ENCODE measurements at places on chromosomes 3 and 15.
A peak's percentile ranks its signal among the peaks of the same experiment; 100 is the strongest.

DNA sequence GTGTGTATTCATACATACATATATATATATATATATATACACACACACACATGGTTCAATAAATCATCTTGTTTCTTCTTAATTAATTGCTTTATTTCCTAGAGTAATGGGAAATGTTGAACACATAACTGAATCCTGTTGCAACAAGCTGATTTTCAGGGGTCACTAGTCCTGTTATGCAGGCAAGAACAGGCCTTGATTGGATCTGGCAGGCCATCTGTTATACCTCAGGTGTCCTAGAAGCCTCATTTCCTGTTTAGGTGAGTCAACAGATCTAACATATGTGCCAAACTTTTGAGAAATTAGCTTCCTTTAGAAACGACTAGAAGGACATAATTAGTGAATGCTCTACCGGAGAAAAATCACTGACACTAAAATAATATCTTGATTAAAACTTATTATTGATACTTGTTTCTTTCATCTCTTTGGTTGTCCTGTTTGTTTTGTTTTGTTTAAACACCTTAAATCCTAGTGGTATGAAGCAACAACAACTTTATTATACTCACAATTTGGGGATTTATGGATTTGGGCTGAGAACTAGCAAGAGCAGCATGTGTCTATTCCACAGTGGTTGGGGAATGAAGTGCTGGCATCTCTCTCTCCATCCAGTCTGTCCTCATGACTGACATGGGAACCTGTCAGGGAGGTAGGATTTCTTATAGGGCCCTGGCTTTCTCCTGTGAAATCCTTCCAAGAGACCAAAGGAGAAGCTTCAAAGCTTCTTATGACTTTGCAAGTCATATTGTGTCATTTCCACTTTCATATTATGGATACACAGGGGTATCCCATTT lies 552.6 kb downstream of the NSUN3 start:
- no peak for DNase-seq

GRCh38 chr3:31485196-31485595 lies 47.5 kb upstream of the STT3B start:
- no peak for DNase-seq

DNA sequence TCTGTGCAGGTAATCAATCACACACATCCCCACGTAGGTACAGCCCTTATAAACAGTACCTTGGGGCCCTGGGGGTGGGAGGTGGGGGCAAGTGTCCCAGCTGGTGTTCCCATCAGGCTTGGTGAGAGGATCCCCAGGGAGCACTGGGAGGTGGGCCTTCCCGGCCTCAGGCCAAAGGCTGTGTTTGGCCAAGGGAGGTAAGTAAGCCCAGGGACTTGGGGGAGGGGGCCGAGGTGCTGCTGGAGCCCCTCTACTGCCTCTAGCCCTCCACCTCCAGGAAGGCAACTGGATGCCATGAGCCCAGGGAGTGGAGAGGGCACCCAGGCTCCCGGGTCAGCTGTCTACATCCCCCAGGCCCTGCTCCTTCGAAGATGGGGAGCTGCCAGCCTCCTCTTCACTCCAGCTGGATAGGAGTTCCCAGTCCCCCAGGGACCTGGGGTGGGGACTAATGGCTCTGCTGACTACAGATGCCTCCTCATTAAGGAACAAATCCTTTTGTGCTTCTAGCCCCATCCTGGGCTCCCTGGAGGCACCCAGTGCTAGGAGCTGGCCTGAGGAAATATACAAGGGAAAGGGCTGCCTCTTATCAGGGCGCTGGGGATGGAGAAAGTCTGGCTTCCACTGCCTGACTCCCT lies 33.1 kb downstream of the RNU5B-1 start:
- DNase-seq = no peak

- DNase-seq = no peak
Observed at GRCh38 chr15:92636908-92637481, 18.6 kb downstream of the FAM174B start.

DNA sequence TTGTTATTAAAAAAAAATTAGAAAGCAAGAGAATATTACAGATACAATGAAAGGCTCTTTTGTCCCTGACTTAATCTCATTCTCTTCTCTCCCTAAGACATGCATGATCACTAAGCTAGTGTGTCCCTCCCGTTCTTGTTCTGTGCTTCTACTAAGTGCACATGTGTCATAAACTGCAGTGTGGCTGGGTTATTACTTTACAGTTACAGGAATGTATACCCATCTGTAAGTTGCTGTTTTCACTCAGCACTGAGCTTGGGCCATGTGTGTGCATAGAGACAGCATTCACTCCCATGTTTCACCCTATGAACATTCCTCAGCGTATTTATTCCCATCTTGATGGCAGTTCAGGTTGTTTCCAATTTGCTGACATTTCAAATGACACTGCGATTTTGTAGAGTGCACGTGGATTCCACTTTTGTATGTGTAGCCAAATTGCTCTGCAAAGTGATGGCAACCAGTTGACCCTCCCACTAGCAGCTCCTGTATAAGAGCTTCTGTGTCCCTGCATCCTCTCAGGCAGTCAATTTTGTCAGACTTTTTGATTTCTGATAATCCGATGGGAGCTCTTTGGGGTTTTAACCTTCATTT lies 145.8 kb upstream of the UBE2E1 start:
- no peak for DNase-seq

DNA sequence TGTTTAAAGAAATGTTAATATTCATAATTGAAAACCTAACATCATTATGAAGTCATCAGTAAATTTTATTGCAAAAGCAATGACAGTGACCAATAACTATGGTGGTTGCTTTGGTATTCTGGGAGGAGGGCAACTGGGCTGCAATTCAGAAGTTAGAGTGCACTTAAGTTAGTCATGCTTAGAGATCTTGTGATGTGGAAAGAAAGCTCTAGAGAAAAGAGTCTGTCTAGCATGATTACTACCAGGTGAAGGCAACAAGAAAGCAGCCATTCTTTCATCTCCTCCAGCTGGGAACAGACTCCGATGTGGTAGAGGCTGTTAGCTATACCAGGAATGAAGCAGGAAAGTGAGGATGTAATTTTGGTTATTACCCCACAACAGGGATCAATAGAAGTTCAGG lies 625.6 kb downstream of the SI start:
- no peak for DNase-seq

DNA sequence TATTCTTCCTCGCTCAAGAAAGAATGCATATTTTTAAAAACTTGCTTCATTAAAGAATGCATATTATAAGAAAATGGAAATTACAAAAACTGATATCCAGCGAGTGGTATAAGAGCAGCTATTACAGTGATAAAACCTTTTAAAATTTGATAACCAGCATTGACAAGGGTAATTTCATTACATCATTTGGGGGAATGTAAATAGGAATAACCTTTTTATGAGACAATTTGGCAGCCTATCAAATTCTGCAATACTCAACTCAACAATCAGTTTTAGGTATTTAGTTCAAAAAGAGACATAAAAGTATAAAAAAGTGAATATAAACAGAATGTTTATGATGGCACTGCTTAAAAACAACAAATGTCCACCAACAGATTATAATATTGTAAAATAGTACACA lies 35.4 kb downstream of the MAP4 start:
- DNase-seq = no peak

GRCh38 chr3:127083778-127084397 lies 101.0 kb downstream of the PLXNA1 start:
- DNase-seq = no peak

DNA sequence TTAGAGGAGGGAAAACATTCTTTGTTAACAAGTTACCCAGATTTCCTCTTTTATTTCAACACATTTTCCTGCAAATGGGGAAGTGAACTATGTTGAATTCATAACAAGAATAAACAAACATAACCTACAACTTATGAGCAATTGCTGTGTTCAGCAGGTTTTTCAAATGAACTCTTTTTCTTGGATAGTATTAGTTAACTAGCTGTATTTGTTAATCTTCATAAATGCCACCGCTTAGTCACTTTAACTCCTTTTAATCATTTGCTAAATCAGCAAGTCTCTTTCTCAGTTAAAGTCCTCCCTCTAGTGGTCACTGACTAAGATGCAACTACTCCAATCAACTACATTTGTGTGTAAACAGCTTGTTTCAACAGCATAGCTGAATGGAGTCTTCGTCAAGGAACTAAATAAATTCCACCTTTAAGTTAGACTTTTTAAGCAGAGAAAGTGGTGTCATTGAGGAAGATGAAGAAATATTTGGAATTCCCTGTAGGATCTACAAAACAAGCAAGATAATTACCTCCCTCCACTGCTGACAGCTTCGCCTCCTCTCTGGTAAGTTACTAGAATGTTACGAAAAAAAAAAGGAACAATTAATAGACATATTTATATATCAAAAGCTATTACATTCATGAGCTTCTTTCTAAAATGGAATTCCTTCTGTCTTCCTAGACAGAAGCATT lies 1122.0 kb downstream of the ROBO1 start:
- no peak for DNase-seq

GRCh38 chr3:162041622-162042021 lies 545.0 kb downstream of the OTOL1 start:
- no peak for DNase-seq

GRCh38 chr3:112813723-112814171 lies 32.9 kb downstream of the CD200R1L start:
- no peak for DNase-seq

DNA sequence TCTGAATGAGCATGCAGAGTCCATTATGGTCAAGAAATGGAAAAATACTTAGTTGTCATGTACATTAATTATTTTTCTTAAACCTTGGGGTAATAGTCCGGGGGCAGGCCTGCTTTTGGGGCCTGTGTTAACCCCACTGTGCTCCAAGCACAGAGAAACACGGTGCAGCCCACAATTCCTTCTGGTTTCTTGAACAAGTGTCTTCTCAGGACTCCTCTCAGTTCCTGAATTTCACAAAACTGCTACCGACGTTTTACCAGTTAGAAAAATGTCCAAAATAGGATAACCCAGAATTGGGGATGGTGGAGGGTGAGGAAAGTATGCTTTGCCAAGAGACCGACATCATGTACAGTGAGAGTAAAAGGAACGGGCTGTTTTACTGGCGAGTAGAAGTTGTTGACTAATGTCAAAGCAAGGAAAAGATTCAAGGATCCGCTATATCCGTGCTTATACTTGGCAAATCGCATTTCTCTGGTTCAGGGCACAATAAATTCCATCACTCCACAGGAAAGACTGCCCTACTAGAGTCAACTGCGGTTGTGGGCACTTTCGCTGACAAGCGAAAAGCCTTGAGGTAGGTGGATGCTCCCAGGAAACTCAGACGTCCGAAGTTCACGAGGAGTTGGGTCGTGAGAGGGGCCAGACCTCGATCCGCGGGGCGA lies 495 bp upstream of the NXPE3 start:
- no peak for DNase-seq

DNA sequence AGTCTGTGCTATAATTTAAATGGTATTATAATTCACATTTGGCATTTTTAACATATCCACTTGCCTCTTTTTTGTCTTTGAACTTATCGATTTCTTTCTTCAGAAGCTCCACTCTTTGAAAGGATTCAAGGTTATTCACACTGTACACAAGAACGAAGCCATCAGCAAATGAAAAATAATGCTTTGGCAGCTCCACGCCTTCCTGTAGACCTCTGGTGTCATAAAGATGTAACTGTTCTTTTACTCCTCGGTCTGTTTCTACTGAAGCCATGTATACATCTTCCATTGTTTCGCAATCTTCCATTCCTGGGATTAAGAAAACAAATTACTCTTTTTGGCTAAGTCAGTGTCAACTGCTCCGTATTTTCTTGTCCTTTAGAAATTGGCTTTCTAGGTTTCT lies 16.0 kb downstream of the NKIRAS1 start:
- no peak for DNase-seq

- DNase-seq = no peak
Observed at GRCh38 chr15:85155857-85156256, 174.2 kb downstream of the PDE8A start.

GRCh38 chr3:72232777-72233176 lies 447.8 kb upstream of the PROK2 start:
- DNase-seq = no peak

DNA sequence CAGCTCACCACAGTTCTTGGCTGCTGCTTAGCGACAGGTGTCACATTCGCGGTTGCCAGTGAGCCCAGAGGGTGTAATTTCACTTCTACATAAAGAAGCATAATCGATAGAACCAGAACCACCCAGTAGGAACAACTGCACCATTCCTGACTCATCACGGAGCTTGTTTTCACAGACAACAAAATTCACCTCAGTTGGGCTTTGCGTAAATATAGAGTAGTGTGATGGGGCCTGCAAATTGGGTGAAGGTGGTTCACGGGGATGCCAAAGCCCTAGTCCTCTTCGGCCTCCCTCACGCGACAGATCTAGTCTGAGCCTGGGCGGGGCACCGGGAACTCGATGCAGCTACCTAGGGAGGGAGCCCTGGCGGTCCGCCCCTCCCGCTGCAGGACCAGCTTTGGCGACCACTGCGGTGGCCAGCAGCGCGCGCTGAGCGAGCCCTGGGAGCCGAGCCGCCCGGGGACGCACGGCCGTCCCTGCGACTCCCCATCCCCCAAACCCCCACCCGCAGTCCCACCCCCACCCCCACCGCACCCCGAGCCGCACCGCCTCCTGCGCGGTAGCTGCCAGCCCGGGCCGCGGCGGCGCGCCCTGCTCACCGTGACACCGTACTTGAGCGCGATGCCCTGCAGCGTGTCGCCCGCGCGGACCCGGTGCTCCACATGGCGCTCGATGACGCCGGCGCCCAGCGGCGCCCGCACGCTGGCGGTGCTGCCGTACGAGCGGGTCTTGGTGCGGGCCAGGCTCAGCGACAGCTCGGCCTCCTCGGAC lies 519 bp downstream of the LYSMD2 start:
- peak; percentile 58 for DNase-seq

DNA sequence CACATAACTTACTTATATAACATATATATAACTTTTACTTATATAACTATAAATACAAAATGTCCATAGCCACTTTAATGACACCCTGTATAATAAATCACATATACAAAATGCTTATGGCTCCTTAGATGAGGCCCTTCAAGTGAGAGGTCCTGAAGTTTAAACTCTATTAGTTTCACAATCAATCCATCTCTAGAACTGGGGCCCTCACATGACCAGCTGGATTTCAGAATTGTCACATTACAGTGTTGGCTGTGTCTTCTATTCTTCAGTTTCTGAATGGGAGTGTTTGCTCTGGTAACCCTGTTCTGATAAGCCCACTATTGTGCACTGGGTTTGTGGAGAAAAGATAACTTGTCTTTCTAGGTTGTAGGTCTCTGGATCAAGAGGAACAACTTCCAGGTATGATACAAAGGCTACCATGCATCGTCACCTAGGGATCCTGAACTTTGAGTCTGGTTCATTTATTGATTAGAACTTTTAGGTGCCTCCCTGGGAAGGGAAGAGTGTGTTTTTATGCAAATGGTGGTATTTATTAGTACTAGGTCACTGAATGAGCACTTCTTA lies 107.9 kb downstream of the DNAH12 start:
- no peak for DNase-seq

- no peak for DNase-seq
Observed at GRCh38 chr15:93900476-93901400, 330.6 kb upstream of the MCTP2 start.

DNA sequence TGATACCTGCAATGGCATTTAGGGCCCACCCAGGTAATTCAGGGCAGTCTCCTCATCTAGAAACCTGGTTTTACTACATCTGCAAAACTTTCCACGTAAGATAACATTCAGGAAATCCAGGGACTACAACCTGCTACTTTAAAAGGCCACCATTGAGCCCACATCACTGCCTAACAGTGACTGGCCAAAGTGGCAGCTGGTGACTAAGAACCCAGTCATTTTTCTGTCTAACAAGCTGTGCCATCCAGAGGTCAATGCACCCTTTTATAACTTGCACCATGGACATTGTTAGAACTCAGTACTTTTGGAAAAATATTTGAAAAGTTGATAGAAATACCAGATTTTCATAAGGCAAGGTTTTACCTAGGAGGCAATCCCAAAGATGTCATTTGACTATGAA lies 492.4 kb downstream of the OTOL1 start:
- no peak for DNase-seq

- DNase-seq = no peak
Observed at GRCh38 chr15:93989440-93989998, 241.8 kb upstream of the MCTP2 start.

Measured in activated naive CD8-positive, alpha-beta T cell treated with anti-CD3 and anti-CD28 coated beads, Interleukin-2, amount 50 U/mL, for 24 hours (primary cell).